ENCODE measurements at places on chromosomes 6 and 20.

DNA sequence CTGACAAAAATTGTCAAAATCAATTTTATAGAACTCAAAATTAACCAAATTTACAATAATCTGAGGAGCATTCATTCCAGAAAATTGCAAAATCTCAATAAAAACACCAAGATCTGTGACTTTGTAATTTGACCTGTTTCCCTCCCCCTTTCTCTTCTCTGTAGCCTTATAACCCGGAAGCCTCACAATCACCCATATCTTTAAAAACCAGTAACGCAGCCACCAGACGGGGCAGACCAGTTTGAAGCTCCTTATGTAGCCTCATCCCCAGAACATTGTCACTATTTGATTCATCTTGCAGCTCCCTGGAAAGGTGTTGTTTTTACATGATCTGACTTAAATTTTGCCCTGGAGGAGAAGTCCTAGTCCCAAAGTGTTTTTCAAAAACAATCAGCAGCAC, 27.5 kb upstream of the TGM6 start:
- DNase-seq, result no peak

DNA sequence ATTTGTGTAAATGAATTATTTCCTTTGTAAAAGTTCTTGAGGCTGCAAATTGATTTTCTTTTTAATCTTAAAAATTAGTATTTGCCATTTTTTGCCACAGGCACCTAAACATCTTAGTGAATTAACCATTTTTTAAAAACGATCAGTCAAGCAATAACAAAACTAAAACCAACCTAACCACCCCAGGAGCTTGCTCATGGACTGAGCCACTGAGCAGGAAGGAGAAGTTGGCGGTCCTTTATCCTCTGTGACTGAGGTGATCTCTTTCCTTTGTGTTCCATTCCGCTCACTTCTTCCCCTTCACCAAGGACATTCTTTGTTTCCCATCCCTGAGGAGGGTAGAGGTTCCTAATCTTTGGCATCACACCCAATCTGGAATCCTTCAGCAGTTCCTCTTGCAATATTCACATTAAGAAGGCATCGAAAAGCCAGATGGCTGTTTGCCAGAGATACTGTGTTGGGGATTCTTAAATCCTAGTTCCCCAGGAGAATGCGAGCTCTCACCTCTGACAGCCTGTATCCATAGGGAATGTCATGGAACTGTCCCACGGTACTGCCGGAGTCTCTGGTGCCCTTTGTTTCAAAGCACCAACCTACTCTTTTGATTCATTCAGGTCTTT, 30.5 kb downstream of the RPRD1B start:
- peak; percentile 63 for DNase-seq

- no peak for DNase-seq
These were observed 5.6 kb downstream of the PCMTD2 start for GRCh38 chr20:64261138-64261537.

- DNase-seq, result no peak
These were observed 94.7 kb downstream of the SMOC2 start for GRCh38 chr6:168535711-168536110.

GRCh38 chr6:75666592-75666991, 64.9 kb downstream of the SENP6 start:
- DNase-seq, result no peak
